G401 (cell line): ENCODE measurements at places on chromosomes 13 and 19. TPM values are rescaled to one million over a fixed set of nuclear protein-coding genes. Genes with fewer than 3 reads are reported as not detected.
A peak's percentile ranks its signal among the peaks of the same experiment; 100 is the strongest.

The LRRC4B gene
- 16.5 and 19.2 TPM in 2 replicates for total RNA-seq

The B3GNT8 gene
- not detected in 2 replicates for total RNA-seq

The SRRM5 gene
- not detected in 2 replicates for total RNA-seq

The BEST2 gene
- not detected in 2 replicates for total RNA-seq

The MYH14 gene
- 8.8 and 10.3 TPM in 2 replicates for total RNA-seq

The TMEM238 gene
- 0.55 TPM in 1 of 2 replicates, not detected in the other for total RNA-seq

The APC2 gene
- total RNA-seq: 13.4 and 15.4 TPM in 2 replicates

The CYP2A7 gene
- total RNA-seq: not detected in 2 replicates

The NHLRC3 gene
- 4.6 and 9.9 TPM in 2 replicates for total RNA-seq

The FAM124A gene
- total RNA-seq: 0.49 and 0.95 TPM in 2 replicates

The WASF3 gene
- total RNA-seq: 5.7 and 7.7 TPM in 2 replicates

The TMEM190 gene
- 4.0 and 14.0 TPM in 2 replicates for total RNA-seq

The TJP3 gene
- 12.4 and 15.1 TPM in 2 replicates for total RNA-seq

The LRP3 gene
- 66.4 and 81.7 TPM in 2 replicates for total RNA-seq

The CACNG6 gene
- total RNA-seq: not detected in 2 replicates

The OVOL3 gene
- total RNA-seq: not detected in 2 replicates

The SIGLECL1 gene
- not detected in 2 replicates for total RNA-seq

The NFIX gene
- total RNA-seq: 0.86 and 3.6 TPM in 2 replicates

The ATP4A gene
- not detected in 2 replicates for total RNA-seq

The MOB3A gene
- total RNA-seq: 20.6 and 29.0 TPM in 2 replicates

DNA sequence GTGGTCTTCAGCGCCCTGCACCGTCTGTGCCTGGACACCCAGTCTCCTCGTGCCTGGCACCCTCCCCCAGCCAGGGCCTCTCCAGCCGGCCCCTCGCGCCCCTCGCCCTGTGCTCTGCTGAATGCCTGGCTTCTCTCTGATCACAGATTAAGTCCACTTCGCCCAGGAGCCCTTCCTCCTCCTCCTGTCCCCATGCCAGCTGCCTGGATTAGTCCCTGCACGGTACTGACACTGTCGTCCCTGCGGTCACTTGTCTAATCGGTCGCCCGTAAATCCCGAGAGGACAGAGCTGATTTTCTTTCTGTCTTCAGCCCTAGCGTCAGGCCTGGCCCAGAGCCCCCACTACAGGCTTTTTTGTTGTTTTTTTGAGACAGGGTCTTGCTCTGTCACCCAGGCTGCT lies 6.6 kb downstream of the THOP1 start:
- DNase-seq: no peak

DNA sequence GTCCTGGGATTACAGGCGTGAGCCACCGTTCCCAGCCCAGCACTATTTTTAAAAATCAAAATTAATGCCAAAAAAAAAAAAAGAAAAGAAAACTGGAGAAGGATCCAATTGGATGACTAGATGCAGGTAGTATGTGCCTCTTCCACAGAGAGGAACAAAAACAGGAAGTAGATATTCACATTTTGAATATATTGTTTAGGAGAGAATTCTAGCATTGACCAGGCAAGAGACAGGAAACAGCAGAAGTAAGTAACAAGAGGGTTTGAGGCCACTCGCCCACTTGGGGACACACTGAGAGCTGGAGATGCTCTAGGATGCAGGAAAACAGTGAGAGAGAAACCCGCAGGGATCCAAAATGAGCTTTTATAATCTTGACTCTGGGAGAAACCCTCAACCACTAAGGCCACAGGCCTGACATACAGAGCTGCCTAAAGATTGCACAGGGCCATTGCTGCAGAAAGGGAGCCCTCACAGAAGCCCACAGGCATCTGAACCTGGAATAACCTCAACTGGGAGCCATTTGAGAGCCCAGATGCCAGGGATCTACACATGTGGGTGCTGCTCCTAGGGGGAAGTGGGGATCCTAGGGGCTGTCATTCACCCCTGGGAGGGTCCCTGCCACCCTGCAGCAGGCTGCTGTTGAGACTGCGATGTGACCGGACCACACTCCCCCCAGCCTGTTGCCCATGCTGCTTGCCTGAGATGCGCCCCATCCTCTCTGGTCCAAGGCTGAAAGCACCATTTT lies 28.2 kb downstream of the IGFL2 start:
- no peak for DNase-seq

DNA sequence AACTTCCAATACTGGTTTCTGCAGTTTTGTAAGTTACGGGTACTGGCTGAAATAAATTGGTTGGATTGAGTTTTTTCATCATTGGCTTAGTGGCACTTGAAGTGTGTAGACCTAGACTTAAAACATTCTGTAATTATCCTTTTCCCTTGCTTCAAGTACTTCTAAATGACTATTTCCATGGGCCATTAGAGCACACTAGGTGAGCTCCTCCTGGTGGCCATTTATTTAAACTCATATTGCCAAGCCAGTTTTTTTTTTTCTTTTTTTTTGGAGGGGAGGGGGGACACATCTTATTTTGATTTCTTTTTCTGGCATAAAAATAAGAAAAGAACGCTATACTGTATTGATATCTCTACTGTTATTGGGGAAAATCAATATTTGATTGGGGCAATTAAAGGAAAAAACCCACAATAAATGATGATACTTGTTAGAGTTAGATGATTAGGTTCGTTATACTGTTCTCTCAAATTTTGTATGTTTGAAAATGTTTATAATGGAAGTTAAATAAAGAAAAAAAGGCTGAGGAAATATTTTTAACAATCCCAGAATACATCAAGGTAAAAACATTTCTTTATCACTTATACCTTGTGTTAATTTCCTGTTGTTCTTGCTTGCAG lies 82.9 kb downstream of the PDS5B start:
- peak; percentile 50 for DNase-seq

- no peak for DNase-seq
Observed at GRCh38 chr13:48220592-48220980, 12.4 kb upstream of the ITM2B start.

DNA sequence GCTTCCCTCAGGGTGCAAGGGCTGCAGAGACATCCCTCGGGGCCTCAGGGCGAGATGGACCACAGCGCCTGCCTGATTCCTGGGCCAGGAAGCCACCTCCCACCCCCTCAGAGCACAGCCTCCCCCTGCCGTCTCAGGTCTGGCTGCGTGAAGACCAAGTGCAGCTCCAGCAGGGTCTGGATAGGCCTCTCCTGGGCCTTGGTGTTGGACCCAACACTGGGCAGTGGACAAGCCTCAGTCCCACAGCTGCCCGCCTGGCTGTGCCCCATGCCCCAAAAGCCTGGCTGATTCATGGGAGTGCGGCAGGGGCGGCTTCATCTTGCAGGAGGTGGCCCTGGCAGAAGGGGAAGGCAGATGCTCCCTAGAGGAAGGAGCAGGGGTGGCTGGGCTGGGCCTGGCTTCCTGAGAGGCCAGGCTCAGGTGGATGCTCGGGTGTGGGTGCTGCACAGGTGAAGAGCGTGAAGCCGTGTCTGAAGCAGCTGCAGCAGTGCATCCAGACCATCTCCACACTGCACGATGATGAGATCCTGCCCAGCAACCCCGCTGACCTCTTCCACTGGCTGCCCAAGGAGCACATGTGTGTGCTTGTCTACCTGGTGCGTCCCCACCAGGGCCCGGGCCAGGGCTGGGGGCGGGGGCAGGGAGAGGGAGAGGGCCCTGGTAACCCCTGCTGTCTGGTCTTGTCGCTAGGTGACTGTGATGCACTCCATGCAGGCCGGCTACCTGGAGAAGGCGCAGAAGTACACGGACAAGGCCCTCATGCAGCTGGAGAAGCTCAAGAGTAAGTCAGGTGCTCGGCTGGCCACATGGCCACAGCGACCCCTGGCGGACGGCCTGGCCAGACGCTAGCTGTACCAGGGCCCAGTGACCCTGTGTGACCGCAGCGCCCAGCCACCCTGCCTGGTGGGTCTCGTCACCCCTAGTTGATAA lies 21.7 kb downstream of the MAU2 start:
- DNase-seq: peak; percentile 53

DNA sequence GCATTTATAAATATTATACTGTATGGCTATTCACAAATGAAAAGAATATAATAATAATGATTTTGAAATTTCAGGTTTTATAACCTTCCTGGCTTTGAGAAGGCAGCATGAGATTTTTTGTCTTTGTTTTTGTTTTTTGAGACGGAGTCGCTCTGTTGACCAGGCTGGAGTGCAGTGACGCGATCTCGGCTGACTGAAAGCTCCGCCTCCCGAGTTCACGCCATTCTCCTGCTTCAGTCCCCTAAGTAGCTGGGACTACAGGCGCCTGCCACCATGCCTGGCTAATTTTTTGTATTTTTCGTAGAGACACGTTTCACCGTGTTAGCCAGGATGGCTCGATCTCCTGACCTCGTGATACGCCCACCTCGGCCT lies 64.1 kb downstream of the ZNF429 start:
- DNase-seq: peak; percentile 84

DNA sequence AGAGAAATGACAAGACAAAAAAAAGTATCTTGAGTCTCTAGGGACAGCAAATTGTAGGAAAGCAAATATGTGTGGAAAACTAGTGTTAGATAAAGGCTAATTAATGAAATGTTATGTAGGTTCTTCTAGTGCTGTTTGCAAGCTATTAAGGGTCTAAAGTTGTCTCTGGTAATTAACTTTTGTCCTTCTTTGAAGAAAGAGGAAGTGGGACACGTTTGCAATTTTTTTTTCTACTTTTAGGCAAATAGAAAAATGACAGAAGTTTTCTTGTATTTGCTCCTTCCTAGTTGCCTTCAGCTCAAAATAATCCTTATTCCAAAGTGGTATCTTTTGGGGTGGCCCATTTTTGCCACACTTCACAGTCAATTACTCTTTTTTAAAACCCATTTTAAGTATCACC lies 1877.7 kb upstream of the PRR20A start:
- no peak for DNase-seq

DNA sequence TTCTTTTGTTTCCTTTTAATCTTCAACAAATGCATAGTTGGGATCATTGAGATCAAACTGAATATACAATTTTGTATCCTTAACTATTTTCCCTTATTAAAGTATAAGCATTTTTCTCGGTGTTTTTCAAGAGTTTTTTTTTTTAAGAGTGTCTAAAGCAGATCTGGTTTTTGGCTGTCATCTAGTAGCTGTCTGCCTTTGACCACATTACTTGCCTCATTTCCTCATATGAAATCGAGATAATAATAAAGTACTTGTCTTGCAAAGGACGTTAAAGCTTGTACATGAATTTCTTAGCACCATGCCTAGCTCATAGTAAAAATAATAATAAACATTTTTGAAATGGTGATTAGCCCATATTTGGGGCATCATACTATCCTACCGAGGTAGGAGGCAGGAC lies 121.2 kb downstream of the PDS5B start:
- no peak for DNase-seq

DNA sequence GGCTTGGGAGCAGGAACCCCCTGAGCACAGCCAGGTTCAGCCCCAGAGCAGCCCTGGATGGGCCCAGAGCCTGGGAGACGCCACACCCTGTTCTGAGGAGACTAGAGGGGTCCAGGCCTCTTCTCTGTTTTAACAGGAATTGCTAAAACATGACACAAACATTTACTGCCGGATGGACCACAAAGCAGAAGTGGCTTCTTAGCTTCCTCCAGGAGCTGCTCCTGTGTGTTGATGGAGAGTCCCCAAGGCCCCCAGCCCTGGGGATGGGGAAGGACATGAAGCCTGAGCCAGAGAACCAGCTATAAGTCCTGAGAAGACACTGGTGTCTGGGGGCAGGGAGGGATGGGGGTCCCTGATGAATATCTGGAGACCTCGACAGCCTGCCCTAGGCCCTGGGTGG lies 14.6 kb downstream of the CEACAM3 start:
- DNase-seq: no peak

DNA sequence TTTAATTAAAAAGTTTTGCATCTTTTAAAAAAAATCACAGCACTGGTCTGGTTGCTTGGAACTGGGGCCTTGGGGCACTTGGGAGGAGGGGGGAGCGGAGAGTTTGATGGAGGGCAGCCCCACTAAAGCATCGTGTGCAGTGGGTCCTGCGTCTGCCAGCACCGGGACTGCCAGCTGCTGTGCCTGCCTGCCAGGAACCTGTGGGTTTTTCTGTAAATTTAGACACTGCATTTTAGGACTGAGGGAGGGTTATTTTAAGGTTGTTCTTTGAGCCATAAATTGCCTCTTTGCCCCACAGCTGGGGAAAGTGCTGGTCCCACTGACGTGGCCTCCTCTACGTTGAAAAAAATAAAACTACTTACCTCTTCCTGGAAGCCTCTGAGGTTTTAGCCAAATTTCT lies 2.9 kb downstream of the KLF2 start:
- DNase-seq: no peak

DNA sequence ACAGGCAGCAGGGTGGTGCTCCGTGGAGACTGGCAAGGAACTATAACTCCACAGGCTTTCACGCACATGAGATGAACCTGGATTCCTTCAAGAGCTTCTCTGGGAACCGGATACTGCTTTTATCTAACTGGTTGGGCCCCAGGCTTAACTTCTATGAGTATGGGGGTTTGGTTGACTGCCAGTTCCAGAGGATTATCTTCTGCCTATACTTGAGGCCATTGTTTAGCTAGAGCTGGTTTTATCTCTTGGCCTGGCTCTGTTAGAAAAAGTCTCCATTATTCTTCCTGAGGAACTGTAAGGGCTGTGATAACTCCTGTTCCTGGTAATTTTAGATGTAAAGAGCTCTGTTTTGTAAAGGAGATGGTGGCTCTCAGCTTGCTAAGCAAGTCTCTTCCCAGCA lies 40.9 kb downstream of the ZNF846 start:
- DNase-seq: no peak

GRCh38 chr13:85223883-85224656 lies 575.1 kb downstream of the SLITRK6 start:
- DNase-seq: no peak

- peak; percentile 50 for DNase-seq
Observed at GRCh38 chr13:99863789-99864626, 107.6 kb downstream of the ZIC5 start.

DNA sequence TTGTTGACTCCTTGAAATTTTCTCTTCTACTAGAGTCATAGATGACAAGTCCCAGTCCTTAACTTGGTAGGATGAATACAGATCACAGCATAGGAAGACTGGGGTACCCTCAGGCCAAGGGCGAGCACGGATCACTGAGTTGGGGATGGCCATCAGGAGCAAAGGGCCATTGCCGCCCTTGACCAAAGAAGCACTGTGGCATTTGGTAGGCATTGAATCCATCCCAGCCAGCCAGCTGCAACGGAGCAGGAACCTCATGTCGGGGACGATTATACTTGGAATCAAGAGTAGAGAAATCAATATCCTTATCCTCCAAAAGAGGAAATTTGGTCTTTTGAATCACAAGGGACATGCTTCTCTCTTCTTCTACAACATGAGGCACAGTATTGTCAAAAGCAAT lies 50.1 kb upstream of the ZNF573 start:
- DNase-seq: no peak
